ENCODE measurements at places on chromosomes 11 and 22.
A peak's percentile ranks its signal among the peaks of the same experiment; 100 is the strongest.

GRCh38 chr22:19814428-19814827, 40.2 kb downstream of the GNB1L start:
- no peak for DNase-seq

GRCh38 chr22:47736186-47737034, 974.0 kb downstream of the TBC1D22A start:
- no peak for DNase-seq

- DNase-seq: no peak
Measured at GRCh38 chr22:43439368-43440103, 27.7 kb downstream of the MPPED1 start.

- no peak for DNase-seq
Measured at GRCh38 chr22:30297991-30298701, 8.8 kb upstream of the CASTOR1 start.

DNA sequence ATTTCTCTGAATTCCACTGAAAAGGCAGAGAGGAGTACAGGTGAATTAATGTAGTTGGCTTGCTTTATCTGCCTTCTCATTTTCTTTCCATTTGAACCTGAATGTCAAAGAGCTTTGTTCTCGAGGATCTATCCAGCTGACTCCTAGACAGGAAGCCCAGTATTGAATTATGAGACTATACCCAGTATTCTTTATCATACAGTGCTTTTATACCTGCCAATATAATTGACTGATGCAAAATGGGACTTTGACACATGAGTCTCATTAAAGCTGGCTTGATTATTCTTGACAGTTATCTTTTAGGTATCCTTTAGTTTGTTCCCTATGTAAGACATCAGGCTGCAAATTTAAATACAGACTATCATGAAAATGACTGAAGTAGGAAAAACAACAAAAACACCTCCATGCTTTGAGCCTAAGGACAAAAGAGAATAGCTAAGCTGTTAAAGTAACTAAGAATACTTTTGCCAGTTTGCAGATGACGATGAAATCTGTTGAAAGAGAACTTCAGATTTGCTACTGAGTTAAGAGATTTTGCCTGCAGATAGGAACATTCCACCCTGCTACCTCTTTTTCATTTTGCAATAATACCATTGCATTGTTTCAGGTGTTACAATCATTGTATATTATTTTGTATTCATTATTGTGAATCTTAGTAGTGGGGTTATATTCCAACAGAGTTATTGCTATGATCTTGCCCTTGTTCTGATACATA, 117.1 kb downstream of the ENTHD1 start:
- DNase-seq: no peak

GRCh38 chr11:70400643-70401042, 2.3 kb downstream of the CTTN start:
- no peak for DNase-seq

GRCh38 chr11:64305075-64305690, at the start of gene ESRRA:
TSS of gene ESRRA (plus strand) at chr11:64305524. CDS start at chr11:64307180, 1,656 bp downstream.
- peak; percentile 99 for DNase-seq

GRCh38 chr11:96470521-96470920, 80.7 kb downstream of the JRKL start:
- no peak for DNase-seq

DNA sequence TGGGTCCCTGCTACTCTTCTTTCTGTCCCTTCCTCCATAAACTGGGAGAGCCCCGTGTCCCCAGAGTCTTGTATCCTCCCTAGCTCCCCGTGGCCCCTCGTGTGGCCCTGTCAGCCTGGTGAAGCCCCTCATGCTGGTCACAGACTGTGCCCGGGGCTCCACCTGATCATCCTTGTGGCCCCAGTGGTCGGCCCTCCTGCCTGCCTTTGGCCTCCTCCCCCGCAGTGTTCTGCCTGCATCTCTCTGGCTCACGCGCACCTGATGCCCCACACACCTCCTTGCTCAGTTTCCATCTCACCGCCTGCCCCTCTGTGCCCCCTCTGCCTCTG, 1.2 kb upstream of the CABP2 start:
- no peak for DNase-seq

DNA sequence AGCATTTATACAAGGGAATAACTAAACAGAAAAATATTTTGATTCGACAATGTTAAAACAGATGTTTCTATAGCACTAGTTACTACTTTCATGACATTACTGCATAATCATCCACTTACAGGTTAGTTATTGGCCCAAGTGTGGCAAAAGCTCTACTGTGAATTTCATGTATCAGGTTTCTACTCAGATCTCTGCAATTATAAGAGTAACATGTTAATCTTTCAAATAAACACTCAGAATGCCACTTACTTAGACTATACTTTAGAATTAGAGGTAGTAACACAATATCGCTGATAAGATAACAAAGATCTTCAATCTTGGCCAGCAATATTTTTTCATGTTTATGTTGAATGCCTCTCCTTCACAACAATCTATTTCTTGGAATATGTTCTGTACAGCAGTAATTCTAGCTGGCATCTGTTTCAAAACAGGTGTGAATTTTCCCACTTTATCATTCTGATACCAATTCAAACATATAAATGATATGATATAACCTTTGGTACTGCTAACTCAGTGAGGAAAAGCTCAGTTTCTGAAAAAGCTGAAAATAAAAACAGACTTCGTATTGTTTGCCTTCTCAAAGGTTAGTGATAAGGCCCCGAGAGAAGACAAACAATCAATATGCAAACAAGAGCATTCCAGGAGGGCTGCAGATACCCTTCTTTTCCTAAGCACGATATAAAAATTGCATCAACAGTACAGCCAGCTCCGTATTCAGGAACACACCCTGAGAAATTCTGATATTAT, 11.0 kb upstream of the CCDC34 start:
- no peak for DNase-seq

DNA sequence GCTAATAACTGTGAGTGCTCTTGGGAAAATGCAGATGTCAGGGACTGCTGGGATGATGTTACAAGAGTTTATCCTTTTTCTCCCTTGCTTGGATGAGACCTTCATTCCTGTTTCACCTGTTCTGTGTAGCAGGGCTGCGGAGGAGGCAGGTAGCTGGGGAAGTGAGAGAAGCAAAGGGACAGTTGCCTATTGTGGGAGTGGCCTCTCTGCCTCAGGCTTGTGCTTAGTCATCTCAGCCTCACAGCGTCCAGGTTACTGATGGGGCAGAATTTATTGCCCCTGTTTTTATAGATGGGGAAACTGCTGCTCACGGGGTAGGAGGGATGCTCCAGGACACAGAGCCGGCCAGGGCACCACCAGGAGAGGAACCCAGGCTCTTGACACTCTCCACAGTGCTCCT, 1.7 kb downstream of the STX3 start:
- DNase-seq: no peak

- DNase-seq: no peak
Measured at GRCh38 chr22:45230026-45230721, 10.5 kb downstream of the KIAA0930 start.

GRCh38 chr11:44457862-44458261, 107.6 kb upstream of the CD82 start:
- no peak for DNase-seq

GRCh38 chr11:39910087-39910486, 1549.4 kb downstream of the LRRC4C start:
- DNase-seq: no peak

DNA sequence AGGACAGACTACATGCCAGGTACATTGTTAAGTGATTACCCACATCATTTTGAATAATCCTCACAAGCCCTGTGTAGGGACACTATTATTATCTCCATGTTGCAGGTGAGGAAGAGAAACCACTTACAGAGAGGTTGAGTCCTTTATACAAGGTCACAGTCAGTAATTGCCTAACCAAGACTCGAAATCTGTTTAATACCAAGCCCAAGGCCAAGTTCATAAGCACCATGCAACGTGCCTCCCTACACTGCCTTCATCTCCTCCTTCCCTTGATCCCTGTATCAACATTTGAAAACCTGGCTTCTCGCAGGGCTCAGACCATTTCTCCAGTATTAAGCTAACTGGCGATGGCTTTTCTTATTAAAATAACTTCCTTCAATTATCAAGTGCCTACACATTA, 41.7 kb upstream of the SEZ6L start:
- no peak for DNase-seq

- DNase-seq: no peak
Measured at GRCh38 chr11:121917482-121917881, 198.5 kb downstream of the BLID start.

DNA sequence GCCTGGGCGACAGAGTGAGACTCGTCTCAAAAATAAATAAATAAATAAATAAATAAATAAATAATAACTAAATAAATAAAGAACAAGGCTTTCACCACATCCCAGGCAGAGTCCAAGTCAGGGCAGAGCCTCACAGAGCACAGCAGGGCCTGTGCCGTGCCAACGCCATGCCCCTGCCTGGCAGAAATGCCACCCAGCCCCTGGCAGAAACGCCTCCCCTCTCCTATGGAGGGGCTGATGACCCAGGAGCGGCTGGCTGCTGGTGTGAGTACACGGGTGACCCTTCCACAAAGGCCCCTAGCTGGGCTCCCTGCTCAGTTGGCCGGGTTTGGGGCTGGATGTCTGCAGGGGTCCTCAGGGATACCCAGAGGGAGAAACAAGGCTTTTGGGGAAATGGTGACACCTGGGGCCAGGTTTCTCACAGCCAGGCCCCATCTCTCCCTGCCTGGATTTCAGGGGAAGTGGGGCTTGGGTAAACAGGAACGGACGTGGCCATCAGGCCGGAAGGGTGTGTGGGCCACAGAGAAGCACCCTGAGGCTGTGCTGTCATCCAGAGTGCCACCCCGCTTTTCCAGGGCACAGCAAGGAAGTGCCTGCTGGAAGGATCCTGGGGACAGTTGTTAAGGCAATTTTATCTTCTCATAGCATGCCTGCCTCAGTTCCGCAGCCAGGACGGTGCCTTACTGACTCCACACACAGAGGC, 5.1 kb downstream of the BID start:
- DNase-seq: no peak

GRCh38 chr22:49207008-49208003, 620.4 kb downstream of the BRD1 start:
- DNase-seq: no peak

- DNase-seq: no peak
Measured at GRCh38 chr11:84142411-84142810, 856.2 kb upstream of the CCDC90B start.

DNA sequence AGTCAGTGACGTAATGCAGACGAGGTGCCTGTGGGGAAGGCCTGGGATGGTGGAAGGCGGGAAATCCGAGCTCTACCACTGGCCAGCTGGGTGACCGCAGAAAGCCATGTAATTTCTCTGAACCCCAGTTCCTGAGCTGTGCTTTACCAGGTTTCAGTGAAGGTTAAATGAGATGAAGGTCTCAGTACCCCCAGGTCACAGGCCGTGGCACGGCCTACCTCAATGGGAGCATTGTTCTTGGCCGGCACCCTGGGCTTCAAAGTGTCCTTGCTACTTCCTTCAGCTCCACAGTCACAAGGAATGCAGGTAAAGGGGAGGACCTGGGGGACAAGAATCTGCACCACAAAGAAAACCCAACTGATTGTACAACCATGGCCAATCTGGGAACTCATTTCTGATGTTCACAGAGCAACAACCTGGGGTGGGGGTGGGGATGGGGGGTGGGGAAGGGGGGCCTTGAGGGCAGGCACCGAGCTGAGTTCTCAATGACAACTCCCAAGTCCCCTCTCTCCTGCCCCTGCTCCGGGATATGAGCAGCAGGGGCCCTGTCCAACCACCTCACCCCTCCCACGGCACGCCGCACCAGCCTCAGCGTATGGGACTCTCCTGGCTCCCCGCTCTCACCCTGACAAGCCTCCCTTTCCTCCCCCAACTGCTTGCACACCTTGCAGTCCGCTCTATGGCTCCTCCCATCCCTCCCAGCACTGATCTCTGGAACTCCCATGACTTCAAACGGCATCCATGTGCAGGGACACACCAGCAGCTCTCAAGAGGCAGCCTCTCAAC, 59.1 kb upstream of the ARFGAP3 start:
- DNase-seq: no peak

DNA sequence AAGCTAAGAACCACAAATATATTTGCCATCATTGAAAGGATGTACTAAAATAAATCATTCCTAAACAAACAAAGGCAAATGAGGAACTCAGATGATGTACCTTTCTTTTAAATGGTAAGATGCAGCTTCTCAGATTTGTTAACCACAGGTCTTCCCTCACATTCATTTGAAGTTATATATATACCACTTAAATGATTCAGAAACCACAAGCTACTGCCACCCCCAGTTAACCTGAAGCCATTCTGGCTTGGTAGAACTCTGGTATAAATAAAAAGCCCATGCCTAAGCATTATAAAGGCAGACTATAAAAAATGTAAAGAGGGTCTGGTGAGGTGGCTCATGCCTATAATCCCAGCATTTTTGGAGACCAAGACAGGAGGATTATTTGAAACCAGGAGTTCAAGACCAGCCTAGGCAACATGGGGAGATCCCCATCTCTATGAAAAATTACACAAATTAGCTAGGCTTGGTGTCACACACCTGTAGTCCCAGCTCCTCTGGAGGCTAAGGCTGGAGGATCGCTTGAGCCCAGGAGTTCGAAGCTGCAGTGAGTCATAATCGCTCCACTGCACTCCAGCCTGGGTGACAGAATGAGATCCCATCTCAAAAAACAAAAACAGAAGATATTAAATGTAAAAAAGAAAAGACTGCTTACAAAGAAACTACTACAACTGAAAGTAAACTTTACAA, 1185.3 kb downstream of the JRKL start:
- DNase-seq: no peak

DNA sequence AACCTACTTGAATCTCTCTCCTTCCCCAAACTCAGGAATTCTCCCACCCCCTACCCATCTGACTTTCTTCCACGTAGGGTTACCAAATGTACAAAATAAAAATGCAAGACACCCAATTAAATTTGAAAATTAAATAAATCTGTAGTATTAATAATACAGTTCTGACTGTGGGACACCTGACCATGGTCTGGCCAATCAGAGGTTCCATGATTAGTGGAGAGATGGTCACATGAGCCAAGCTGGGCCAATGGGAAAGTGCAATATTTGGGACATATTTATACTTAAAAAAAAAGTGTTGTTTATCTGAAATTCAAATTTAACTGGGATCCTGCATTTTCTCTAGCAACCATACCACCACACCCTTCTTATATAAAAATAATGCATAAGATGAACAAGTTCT, 29.8 kb upstream of the ASPHD2 start:
- DNase-seq: no peak

DNA sequence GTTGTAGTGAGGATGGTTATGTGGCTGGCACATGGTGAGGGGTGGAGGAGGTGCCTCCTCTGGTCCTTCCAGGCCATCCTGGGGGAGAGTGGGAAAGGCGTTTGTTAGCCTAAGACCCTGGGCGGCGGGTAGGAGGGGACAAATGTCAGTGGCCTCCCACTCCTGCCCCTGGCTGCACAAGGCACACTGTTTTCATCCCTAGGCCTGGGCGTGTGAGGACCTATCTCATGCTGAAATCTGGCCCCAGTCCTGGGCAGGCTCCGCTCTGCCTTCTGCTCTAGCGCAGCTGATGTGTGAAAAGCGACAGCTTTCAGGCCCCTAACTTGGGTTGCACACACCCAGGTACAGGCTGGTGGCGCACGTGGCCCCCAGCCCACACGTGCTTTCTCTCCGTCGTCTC, 32.1 kb downstream of the DAGLA start:
- no peak for DNase-seq

GRCh38 chr22:50242406-50242949, 2.3 kb downstream of the TUBGCP6 start:
- no peak for DNase-seq

- no peak for DNase-seq
Measured at GRCh38 chr11:66467034-66467659, 442 bp downstream of the PELI3 start.

- DNase-seq: no peak
Measured at GRCh38 chr22:19900707-19901436, 40.7 kb upstream of the COMT start.

- DNase-seq: no peak
Measured at GRCh38 chr22:49503896-49504521, 323.7 kb downstream of the BRD1 start.
